ENCODE measurements at places on chromosomes 11 and 22.
A peak's percentile ranks its signal among the peaks of the same experiment; 100 is the strongest.

DNA sequence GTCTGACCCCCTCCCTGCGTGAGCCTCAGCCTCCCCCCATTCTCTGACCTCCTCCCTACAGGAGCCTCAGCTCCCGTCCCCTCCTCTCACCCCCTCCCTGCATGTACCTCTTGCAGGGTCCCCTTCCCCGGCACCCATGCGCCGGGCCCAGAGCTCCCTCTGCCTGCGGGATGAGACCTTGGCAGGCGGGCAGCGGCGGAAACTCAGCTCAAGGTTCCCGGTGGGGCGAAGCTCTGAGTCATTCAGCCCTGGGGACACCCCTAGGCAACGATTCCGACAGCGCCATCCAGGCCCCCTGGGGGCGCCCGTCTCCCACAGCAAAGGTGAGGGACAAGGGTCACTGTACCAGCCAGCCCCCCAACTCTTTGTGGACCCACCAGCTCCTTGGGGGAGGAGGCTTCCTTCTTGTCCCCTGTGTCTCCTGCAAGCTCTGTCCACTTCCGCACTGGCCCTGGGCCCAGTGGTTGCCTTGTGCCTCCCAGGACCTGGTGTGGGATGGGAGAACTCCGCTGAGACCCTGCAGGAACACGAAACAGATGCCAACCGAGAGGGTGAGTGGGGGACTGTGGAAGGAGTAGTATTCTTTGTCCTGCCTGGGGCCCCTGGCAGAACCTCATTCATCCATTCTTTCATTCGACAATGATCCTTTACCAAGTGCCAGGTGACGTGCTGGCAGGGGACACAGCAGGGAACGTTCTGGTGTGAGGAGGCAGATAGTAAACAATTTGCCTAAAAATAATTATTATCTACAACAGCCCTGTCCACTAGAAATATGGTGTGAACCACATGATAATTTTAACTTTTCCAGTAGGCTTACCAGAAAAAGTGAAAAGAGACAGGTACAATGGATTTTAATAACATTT, 3.7 kb upstream of the RPS6KA4 start:
- peak; percentile 94 for DNase-seq

GRCh38 chr11:118434553-118435289, 1.6 kb upstream of the KMT2A start:
- peak; percentile 84 for DNase-seq

DNA sequence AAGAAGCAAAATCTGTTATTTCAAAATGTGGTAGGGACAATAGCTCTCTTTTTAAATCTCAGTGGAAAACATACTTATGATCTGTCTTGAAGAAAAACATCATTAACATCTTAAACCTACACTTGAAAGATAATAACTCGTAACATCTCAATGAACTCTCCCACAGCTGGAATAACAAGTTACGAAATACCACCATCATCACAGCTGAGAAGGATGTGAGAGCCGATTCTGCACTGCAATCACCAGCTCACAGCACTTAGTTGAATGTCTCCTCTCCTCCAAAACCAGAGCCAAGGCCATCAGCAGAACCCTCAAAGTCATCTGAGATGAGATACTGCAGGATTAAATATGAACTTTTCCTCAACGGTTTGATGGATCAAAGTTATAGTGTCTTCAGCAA, 124.3 kb downstream of the ARHGAP20 start:
- DNase-seq = no peak

DNA sequence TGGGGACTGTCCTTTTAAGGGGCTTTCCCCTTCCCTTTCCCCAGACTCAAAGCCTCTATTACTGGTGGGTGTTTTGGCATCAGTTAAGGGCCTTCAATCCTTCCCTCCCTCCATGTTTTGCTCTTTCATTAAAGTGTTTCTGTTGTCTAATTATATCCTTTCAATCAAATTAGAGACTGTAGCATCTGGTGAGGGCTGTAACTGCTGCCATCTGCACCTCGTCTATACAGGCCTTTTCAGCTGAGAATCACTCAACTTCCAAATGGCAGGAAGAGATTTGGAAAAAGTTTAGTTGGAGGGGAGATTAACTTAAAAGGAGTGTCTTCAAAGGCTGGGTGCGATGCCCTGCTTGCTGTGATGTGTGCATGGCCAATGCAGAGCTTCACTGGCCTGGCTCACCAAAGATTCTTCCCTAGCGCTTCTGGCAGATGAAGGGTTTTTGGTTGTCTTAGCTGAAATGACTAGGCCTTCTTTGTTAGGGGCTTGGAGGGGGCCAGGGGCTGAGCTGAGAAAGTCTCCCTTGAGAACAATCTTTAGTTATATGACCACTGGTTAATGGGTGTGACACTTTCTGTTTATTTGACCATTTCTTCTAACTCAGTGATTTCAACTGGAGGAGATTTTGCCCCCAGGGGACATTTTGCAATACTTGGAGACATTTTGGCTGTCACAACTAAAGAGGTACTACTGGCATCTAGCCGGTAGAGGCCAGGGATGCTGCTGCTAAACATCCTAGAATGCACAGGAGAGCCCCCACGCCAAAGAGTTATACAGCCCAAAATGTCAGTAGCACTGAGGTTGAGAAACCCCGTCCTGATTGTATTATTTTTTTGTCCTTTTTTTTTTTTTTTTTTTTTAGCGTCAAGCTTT, 7.5 kb downstream of the KREMEN1 start:
- no peak for DNase-seq

- no peak for DNase-seq
These were observed 137.8 kb downstream of the DBX1 start for GRCh38 chr11:20022363-20023081.

GRCh38 chr11:131614631-131615030, 244.2 kb downstream of the NTM start:
- DNase-seq = no peak

- DNase-seq = no peak
These were observed 22.0 kb downstream of the CHID1 start for GRCh38 chr11:888310-889212.

- no peak for DNase-seq
These were observed 9.2 kb downstream of the MAPK8IP1 start for GRCh38 chr11:45894555-45895247.

DNA sequence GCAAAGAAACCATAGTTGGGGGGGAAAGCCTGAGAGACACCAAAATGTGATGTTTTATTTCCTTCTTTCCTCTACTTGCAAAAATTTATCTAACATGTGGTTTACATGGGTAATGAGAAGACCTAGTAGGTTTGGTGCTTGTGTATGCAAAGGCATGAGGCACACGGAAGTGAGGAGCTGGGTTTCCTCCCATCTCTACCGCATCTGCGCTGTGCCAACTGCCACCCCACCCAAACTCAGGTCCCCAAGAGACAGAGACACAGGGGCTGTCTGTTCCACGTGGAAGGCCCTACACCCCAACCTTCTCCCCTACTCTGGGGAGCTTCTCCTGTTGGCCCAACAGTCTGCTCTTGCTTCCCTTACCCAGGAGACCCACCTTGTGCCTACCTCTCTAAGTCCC, 4.8 kb downstream of the RTL6 start:
- no peak for DNase-seq

Data from OCI-M1 (cell line).